Stimulated activated CD8-positive, alpha-beta memory T cell treated with anti-CD3 and anti-CD28 coated beads, Interleukin-4, amount 100 ng/mL, for 4 hours (primary cell): ENCODE measurements at places on chromosomes 5 and 9.

DNA sequence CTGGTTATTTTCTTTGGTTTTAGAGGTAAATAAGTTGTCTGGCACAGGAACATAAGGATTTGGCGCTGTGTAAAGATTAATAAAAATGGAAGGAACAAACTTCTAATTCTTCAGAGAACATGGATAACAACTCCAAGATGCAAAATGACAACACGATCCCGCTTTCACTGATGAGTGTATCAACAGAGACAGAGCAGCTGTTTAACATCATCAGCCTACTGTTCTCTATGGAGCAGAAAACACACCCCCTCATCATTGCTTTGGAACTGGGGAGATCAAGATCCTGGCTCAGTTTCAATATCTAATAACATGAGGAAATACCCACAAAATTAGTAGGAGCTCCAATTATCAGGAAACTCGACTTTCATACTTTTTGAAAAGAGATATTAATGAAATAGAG lies 8.3 kb upstream of the GAS1 start:
- DNase-seq, result no peak

- DNase-seq, result no peak
Measured at GRCh38 chr5:90337449-90338052, 72.0 kb downstream of the CETN3 start.

- DNase-seq, result no peak
Measured at GRCh38 chr5:127909066-127909465, 174.5 kb upstream of the SLC12A2 start.

- no peak for DNase-seq
Measured at GRCh38 chr9:126927419-126927818, 12.8 kb downstream of the RALGPS1 start.

- no peak for DNase-seq
Measured at GRCh38 chr5:172439785-172440477, 14.4 kb downstream of the SH3PXD2B start.

DNA sequence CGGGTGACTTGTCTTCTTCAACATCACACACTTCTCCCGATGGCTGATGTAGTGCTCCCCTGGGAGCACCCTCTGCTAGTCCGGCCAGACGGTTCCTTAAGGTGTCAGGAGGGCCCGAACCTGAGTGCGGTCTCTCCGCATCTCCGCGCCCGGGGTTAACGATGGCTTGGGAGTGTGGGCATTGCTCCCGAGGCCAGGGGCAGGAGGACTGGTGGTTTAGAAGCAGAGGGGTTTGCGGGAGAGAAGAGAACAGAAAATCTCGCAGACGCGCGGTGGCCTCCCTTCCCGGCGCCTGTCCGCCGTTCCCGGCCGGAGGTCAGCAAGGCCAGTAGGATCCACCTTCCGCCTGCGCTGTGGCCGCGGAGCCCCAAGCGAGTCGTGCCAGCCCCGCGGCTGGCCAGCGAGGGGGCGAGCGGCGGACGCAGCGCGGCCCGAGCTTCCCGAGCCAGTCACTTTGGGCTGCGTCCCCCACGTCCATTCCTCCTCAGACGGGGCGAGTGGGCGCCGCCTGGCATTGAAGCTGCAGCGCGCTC lies 700 bp downstream of the CDO1 start:
- no peak for DNase-seq

- DNase-seq, result no peak
Measured at GRCh38 chr5:135319928-135320606, 79.0 kb downstream of the MACROH2A1 start.

DNA sequence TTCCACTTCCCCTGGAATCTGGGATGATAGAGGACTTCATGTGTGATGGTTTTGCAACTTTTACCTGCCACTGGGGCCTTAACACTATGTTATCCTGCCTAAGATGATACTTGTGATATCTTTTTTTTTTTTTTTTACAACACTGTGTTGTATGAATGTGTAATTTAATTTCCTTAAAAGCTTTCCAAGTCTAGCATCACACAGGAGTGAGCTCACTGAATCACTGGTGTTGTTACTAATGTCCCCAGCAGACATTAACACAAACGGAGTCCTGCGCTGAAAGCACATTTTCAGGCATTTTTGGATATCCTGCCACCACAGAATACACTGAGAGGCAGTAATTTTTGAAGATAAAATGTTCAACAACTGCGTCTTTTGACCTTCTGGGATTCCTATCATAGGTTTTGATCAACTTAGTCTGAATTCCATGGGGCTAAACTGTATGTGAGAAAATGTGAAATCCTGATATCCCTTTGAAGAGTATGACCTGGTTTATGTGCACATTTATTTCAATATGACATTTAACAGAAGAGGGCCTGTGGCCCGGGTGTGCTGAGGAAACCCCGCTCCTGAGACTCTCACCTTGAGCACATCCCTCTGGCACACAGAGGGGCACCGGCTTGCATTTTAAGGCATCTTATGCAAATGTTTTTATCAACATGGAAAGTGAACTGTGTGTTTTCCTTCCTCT lies 118.0 kb downstream of the FSTL4 start:
- no peak for DNase-seq

DNA sequence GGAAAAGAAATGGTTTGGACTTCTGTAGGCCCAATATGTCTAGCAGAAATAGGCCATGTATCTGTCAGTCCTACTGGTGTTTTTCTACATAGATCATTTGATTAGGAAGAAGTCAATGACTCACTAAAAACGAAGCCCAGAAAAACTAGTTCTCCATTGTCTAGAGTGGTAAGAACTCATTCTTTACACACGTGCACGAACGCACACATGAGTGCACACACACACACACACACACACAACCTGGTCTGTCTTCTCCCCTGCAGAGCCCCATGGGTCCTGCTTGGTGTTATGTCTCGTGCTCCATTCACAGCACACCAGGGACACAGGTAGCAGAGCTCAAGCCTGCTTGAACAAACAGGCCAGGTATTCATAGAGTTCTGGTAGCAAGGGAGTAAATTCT lies 14.9 kb upstream of the FCN1 start:
- DNase-seq, result no peak

DNA sequence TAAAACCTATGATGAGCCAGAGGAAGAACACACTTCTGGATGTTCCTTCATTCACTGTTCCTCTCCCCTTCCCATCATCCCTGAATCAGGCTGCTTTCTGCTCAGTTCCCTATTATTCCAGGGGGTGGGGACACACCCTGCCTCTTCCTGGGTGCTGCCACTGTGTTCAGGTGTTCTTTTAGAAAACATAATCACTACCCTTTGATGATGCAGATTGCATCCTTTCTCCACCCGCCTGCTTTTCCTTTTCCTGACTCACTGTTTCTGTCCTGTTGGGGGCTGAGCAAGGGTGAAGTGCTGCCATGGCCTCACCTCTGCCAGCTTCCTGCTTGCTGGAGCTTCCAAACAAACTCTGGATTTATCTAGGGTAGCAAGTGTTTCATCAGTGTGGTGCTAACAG lies 331.9 kb upstream of the GRIA1 start:
- DNase-seq, result no peak

- no peak for DNase-seq
Measured at GRCh38 chr5:93675460-93676450, 65.6 kb downstream of the POU5F2 start.

DNA sequence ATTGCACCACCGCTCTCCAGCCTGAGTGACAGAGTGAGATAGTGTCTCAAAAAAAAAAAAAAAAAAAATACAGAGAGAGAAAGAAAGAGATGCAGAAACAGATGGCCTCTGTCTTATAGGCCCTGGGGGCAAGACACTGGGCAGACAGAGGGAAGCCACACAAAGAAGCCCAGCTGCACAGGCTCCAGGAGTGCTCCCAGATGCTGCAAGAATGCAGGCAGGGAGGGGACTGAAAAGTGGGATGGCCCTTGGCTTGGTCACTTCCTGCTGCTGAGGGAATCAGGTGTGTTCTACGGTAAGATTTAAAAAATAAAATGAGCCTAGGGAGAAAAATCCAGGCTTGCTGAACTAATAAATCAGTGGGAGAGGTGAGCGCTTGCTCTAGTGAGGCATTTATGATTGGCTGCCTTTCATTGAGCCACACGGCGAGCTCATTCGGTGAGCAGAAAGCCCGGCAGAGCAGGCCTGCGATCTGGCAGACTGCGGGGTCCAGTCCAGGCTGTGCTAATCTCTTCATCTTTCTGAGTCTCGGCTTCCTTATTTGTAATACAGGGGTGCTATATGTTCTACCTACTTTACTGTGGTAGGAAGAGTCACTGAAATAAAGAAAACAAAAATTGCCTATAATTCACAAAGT lies 80.6 kb downstream of the RAD23B start:
- no peak for DNase-seq

DNA sequence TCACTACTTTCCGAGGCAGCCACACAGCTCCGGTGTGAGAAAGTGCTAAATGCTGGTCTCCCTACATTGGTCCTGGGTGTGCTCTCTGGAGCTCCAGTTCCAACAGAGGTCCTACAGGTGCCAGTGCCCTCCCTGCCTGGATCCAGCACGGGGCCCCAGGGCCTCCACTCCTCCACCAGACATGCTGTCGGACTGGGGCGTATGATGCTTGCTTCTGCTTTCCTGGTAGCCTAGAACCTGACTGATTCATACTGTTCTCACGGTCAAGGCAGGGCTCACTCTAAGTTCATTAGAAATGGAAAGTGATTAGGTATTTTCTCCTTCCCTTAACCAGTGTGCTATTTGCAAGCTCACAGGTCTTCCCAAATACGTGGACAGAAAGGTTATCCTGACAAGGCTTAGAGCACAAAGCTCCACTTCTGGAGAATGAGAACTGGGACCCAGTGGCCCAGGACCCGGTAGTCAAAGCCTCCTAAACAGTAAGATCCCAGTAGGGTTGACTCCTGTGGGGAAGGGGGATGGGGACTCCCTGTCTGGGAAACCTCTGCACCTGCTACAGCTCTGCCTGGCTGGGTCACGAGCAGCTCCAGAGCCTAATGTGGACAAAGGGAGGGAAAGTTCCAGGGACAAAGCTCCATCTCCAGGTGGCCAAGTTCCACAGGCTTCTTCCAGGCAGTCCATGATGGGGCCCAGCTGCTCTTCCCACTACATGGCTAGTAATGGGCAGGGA lies 98.1 kb downstream of the PAX5 start:
- no peak for DNase-seq

- no peak for DNase-seq
Measured at GRCh38 chr5:96091874-96092273, 130.2 kb upstream of the ELL2 start.

- no peak for DNase-seq
Measured at GRCh38 chr9:130837002-130837511, 2.0 kb downstream of the ABL1 start.

GRCh38 chr9:135647884-135648283 lies 8.5 kb upstream of the GLT6D1 start:
- DNase-seq, result no peak

DNA sequence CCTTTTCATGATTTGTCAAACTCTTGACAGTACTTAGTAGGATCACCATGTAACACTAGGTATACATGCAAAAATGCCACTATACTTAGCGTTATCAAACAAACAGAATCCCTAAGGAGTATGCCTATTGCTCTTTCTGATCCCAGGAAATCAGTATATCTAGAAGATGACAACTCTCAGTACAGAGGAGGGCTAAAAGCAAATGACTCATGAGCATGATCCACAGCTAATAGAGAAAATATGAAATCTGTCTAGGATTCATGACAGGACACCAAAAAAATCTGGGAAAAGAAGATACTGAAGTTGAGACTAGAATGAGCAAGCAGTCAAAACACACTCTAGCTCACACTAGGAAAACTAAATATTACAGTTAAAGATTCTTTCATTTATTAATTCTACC lies 89.2 kb downstream of the RAPGEF6 start:
- DNase-seq, result no peak

DNA sequence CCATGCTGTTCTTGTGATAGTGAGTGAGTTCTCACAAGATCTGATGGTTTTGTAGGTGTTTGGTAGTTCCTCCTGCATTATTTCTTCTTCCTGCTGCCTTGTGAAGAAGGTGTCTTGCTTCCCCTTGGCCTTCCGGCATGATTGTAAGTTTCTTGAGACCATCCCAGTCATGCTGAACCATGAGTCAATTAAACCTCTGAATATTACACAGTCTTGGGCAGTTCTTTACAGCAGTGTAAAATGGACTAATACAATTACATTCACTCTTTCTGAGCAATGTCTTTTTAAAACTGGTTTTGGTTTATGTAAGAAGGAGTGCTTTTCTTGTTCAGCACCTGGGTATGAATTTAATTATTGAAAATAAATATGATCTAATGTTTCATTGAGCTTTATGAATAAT lies 50.7 kb upstream of the ARRDC3 start:
- DNase-seq, result no peak

GRCh38 chr5:17212996-17213395 lies 4.4 kb upstream of the BASP1 start:
- DNase-seq, result no peak

- DNase-seq, result no peak
Measured at GRCh38 chr9:88971131-88971960, 19.9 kb upstream of the S1PR3 start.

DNA sequence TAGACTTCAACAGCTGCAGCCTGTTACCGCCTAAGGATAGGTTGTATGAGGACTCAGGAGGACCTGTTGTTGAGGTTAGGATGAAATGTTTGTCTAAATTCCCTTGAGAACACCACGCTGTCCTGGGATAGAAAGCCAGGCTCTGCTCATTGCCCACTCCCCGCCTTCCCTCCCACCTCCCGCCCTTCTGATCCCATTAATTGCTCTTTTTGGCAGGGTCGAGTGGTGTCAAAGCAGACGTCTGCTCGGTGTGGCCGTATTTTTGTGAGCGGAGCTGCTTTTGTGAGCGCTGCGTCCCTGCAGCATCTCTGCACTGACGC lies 62.3 kb downstream of the SPATA31C2 start:
- DNase-seq, result no peak

GRCh38 chr5:19555876-19556275 lies 432.1 kb downstream of the CDH18 start:
- DNase-seq, result no peak

DNA sequence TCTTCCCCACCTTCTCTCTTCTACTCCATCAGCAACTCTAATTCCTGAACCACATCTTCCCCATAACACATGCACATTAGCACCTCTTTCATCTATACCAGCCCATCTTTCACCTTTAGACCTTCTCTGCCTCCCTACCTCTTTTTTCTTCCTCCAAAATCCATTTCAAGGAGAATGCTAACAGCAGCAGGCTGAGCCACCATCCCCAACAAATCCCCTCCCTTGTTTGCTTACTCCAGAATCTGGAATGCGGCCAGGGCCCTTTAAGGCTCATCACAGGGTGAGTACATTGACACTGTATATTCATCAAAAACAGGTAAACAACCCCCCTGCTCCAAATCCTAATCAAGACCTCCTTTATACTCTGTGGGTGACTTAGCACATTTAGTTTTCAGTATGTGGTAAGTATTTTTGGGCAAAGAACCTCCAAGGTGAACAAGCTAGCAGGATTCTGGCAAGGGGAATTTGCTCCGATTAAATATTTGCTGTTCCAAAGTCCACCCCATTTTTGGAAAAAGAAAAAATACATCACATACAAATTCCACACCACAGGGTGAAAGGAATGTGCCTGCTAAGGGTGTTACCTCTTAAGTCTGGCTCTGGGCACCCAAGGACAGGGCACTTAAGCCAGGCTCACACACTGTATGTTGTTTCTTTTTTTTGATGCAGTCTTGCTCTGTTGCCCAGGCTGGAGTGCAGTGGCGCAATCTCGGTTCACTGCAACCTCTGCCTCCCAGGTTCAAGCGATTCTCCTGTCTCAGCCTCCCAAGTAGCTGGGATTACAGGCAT lies 71.4 kb downstream of the SERINC5 start:
- DNase-seq, result no peak

- DNase-seq, result no peak
Measured at GRCh38 chr5:59254055-59254687, 639.4 kb downstream of the PDE4D start.

- DNase-seq, result no peak
Measured at GRCh38 chr9:108702681-108703080, 153.1 kb downstream of the ACTL7B start.
